ENCODE measurements at places on chromosomes 12 and 14.

GRCh38 chr12:115013236-115013981 is 329.4 kb upstream of the TBX3 start:
- DNase-seq = no peak

DNA sequence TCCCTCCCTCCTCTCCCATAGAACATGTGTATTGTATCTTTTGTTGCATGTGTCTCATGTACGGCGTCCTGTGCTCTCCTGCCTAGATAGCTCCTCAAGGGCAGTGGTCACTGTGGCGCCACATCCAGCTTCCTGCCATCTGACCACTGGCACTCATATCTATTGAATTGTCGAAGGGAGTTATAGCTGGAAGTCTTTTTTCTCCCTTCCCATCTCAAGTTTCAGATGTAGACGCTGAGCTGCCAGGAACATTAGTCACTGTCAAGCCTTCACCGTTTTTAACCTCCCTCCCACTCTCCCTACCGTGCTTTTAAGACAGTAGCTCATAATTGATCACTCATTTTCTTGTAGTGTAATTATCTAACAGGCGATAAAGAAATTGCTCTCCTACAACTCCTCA is 33.0 kb downstream of the MTHFD1 start:
- DNase-seq = peak; percentile 32

DNA sequence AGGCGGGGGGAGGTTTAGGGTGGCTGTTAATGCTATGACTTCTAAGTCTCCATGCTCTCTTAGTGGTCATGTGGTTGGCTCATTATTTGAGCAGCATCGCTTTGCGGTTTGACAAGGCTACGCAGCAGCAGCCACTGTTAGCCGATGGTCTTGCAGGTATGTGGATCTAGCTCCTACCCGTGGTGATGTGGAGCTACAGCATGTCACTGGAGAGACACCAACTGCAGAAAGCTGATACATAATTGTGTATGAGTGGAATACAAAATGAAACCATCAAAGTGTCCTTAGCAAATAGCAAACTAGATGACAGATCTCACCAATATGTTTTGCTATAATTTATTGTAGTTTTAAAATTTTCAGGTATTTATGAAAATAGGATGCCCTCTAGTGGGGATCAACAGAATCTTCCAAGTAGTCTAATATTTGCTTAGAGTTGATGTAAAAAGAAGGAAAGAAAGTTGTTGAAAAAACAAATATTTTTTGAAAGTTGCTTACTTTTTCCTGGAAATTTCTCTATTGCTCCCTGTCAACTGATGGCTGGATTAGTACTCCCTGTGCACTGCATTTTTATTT is 94.9 kb downstream of the NAV3 start:
- DNase-seq = peak; percentile 81

- DNase-seq = no peak
These were observed 30.6 kb upstream of the NFKBIA start for GRCh38 chr14:35435177-35435576.

DNA sequence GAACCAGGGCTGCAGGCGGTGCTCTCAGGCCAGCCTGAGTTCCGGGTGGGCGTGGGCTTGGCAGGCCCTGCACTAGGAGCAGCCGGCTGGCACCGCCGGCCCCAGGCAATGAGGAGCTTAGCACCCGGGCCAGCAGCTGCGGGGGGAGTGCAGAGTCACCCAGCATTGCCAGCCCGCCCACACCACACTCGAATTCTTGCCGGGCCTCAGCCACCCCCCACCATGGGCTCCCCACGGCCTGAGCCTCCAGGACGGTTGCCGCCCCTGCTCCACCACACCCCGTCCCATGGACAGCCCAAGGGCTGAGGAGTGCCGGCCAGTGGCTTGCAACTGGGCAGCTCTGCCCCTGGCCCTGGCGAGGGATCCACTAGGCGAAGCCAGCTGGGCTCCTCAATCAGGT is 453.4 kb downstream of the TMTC2 start:
- DNase-seq = no peak

GRCh38 chr14:68928770-68929550 is 50.1 kb downstream of the ACTN1 start:
- DNase-seq = no peak

- no peak for DNase-seq
These were observed 4.4 kb upstream of the CD27 start for GRCh38 chr12:6440391-6440790.

- DNase-seq = no peak
These were observed 27.1 kb upstream of the OXA1L start for GRCh38 chr14:22739423-22739822.

DNA sequence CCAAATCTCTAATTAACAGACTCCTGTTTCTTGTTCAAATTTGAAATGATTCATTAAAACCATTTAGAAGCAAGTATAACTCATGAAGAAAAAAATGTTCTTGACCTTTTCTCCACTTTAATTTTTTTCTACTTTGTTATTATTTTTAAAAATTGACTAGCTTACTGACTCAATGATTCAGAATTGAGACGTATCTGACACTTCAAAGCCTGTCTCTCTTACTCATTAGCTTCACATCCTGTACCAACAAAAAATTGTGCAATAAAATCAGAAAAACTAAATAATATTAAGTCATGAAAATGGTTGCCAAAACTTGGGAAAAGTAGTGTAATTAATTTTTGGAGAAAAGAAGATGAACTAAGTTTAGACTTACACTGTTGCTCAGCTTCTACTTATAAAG is 331.2 kb downstream of the SLC16A7 start:
- DNase-seq = no peak

DNA sequence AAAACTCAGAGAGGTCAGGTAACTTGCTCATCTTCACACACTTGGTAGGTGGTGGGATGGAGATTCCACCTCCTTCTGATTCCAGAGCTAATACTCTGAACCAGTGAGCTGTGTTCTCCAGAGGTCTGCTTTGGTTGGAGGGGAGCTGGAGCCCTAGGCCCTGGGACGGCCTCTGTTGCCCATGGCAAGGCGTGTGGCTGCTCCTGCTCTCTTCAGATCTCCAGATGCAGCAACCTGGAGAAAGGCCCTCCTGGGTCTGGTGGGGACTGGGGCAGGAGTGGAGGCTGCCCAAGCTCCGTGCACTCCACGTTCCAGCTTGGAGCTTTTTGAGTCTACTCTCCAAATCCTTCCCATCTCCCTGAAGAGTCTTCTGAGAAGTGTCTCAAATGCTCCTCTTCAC is 10.7 kb downstream of the CCND2 start:
- no peak for DNase-seq

GRCh38 chr12:110661337-110661972 is 27.5 kb downstream of the HVCN1 start:
- no peak for DNase-seq

DNA sequence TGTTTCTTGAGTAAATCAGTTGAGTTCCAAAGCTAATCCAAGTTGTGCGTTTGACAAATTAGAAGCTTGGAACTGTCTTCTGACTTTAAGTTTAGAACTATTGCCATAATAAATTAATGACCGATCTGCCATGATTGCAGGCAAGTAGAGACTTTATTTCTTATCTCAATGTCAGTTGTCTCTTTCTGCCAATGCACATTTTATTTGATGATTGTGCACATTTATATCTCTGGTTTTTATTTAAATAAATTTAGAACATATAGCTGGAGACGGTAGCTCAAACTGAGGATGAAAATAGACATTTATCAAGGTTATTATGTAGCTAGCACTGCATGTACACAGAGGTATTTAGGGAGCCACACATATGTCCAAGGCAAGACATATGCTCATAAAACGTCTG is 34.1 kb downstream of the SLCO1B1 start:
- no peak for DNase-seq

DNA sequence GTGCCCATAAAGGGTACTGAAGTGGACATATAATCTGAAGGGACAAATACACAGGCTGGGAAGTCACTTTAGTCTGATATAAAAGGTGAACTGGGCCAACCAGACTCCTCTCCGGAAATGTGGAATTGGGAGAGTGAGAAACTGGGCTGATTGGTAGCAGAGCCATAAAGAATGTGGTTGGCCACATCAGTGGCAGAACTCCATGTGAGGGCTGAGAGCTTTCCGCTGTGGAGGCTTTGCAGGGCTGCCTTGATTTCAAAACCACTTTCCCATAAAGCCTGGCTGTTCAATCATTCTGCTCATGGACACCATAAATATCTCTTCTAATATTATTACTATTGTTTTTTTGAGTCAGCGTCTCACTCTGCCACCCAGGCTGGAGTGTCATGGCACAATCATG is 220.3 kb downstream of the MON2 start:
- peak; percentile 75 for DNase-seq

DNA sequence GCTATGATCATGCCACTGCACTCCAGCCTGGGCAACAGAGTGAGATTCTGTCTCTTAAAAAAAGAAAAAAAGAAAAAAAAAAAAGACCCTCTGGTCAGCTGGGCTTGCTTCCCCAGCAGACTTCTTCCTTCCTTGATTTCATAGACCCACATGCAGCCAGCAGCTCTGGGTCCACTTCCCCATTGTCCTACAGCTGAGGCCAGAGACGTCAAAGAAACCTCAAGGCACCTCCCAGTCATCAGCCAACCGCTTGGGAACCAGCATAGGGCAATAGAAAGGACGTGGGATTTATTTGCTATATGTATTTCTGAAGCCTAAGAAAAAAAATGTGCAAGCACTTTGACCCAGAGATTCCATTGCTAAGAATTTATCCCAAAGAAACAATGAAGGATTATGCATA is 35.4 kb upstream of the SPPL3 start:
- DNase-seq = no peak

DNA sequence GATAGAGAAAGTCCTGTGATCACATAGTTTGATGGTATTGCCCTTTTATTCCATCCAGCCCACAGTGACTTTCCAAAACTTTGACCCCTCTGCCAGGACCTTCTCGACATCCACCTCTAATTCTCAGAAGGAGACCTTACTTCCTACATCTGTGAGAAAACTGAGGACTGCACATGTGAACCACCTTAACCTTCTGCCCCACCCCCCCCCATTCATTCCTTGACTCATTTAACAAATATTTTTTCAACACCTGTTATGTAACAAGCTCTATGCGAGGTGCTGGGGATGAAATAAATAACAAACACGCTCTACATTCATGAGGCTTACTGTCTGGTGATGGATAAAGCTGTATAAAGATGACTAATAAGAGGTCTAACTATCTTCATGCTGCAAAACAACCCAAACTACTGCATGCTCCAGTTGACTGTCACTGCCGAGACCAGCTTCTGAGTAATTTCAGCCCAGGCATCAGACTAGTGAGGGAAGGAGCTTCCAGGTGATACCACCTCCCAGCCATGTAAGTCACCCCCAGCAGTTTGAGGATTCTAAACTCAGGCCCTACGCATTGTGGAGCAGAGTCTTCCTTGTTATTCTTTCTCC is 1.9 kb upstream of the HAL start:
- no peak for DNase-seq

- DNase-seq = no peak
These were observed 316.7 kb upstream of the KITLG start for GRCh38 chr12:88896958-88897357.

DNA sequence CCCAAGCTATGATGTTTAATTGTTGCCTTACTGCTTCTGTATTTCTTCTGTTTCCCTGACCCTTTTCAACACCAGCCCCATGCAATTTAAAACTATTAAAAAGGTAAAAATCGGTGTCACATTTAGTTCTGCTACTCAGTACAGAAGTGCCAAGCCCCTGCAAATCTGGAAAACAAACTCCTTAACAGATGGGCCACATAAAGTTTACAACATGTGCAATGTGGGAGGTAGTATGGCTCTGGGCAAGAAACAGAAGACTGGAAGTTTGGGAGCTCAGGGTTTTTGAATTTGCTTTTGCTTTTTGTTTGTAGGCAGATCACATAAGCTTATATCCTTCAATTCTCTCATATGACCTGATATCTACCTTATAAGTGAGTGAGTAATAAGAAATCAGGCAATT is 404.0 kb upstream of the ATP2B1 start:
- DNase-seq = no peak

- peak; percentile 32 for DNase-seq
These were observed 114.6 kb downstream of the PPFIA2 start for GRCh38 chr12:81644503-81644902.

DNA sequence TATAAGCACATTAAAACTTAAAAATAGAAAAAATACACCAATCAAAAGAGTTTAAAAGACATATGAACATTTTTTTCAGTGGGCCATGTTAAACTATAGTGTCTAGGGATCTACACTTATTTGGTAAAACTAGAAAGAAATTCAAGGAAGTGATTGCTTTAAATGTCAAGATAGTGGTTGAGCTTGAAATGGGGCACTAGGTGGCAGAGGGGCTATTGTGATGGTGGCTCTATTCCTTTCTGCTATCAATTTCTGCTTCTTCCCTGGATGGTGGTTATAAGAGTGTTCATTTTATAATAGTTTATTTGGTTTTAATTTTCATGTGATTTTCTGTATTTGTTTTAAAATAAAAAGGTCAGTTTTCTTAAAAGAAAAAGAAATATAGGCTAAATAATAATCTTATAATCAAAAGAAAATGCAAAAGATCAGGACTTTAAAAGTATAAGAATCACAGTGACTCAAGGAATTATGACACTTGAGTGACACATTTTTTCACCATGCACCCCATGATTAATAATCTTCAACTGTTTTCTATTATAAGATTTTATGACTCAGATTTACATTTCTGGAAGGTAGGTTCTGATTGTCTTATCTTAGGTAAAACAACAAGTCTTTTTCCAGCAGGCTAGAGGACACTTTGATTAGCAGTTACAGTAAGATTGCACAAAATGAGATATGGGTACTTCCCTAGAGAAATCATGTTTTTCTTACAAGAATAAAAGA is 137.5 kb downstream of the FSCB start:
- no peak for DNase-seq

GRCh38 chr12:88141425-88141773 is 489 bp downstream of the CEP290 start:
- DNase-seq = no peak

DNA sequence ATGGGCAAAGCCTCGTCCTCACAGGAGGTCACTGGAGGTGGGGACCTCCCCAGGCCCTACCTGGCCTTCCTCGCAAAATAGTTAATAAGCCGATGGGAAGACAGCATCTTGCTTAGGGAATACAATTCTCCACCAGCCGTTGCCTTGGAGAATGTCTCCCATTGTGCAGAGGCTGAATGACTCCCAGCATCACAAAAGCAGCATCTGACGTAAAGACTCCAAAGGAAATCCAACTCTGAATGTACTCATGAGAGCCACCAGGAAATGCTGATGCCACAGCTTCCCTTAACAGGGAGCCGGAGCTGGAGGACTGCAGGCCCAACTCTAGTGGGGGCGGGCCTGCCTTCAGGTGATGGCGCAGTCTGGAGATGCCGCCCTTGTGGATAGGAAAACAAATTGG is 15.5 kb downstream of the CCDC63 start:
- DNase-seq = no peak

GRCh38 chr14:76268700-76269099 is 107.2 kb upstream of the ESRRB start:
- no peak for DNase-seq

- DNase-seq = peak; percentile 34
These were observed 8.8 kb downstream of the DENND5B start for GRCh38 chr12:31582155-31582554.

GRCh38 chr12:98646294-98647090 is 1.4 kb downstream of the APAF1 start:
- DNase-seq = no peak

DNA sequence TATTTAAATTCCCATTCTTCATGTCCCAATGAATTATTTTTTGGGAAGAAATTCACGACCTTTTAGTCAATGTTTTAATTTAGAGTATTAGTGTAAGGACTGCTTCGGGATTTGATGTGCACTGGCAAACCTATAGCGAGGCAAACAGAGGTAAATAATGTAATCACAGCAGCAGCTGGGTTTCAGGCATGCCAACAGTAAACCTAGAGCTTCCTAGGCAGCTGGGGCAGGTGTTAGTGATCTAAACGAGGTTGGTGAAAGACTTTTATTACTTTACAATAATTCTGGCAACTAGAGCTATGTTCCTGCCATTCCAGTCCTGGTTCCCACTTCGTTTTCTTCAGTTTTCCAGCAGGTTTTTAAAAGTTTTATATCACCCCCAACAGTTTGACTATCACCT is 1036.4 kb upstream of the FOXG1 start:
- DNase-seq = no peak
